A549 (cell line): ENCODE measurements at places on chromosomes 12 and 14.

GRCh38 chr14:58954052-58954451 is 234.4 kb upstream of the DAAM1 start:
- DNase-seq = no peak

- DNase-seq = no peak
Measured at GRCh38 chr12:117352206-117352605, 9.2 kb downstream of the NOS1 start.

DNA sequence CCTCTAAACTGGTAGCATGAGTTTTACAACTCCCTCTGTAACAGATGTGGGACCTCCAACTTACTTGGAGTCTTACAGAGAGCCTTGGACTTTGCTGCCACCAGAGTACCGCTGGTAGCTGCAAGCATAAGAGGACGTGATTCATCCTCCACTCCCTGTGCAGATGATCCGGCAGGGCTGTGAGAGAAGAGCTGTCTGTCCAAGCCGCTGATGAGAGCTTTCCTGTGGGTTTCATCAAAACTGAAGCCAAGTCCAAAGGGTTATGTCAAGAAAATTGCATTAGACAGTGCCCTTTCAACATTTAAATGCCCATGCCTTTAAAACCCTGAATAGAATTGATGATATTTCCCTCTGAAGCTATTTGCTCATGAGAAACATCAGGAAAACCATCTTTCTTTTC is 85.8 kb downstream of the LLPH start:
- DNase-seq = no peak

DNA sequence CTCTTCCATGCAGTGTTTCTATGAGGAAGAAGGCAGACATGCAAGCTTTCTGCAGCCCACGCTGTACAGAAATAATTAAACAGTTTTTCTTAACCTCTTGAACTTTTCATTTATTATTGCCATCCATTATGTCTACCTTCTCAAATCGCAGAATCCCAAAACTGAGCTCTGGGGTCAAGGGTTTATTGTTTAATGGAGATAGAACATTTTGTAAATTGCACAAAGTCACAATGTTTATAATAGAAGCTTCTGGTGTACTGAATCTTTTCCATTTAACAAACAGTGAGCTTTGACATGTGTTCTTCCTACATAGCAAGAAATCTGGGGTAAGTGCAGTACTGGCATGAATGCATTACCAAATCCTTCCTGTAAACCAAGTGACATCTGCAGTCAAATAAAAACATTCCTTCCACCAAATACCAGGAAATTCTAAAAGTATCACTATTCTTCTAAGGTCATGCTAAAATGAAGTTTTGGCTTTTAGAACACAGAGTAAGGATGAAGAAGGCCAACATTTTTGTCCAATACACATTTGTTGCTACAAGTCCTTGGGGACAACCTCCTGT is 385.3 kb upstream of the DDHD1 start:
- no peak for DNase-seq
